Activated naive CD4-positive, alpha-beta T cell treated with anti-CD3 and anti-CD28 coated beads, Interleukin-2, amount 50 U/mL, for 16 hours (primary cell): ENCODE measurements at places on chromosomes 11 and 22.

DNA sequence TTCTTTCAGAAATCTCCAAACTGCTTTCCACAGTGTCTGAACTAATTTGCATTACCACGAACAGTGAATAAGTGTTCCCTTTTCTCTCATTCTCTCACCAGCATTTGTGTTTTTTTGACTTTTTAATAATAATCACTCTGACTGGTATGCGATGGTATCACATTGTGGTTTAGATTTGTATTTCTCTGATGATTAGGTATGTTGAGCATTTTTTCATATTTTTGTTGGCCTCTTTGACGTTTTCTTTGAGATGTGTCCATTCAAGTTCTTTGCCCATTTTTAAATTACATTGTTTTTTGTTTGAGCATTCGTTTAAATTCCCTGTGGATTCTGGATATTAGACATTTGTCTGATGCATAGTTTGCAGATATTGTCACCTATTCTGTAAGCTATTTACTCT, 1639.6 kb upstream of the TENM4 start:
- DNase-seq, result no peak

- DNase-seq, result no peak
These were observed 113.4 kb downstream of the ZBTB16 start for GRCh38 chr11:114172871-114173444.

GRCh38 chr11:64643256-64643881, 52.3 kb downstream of the SLC22A12 start:
- DNase-seq, result no peak

- no peak for DNase-seq
These were observed 12.8 kb downstream of the NFAM1 start for GRCh38 chr22:42419243-42419881.

DNA sequence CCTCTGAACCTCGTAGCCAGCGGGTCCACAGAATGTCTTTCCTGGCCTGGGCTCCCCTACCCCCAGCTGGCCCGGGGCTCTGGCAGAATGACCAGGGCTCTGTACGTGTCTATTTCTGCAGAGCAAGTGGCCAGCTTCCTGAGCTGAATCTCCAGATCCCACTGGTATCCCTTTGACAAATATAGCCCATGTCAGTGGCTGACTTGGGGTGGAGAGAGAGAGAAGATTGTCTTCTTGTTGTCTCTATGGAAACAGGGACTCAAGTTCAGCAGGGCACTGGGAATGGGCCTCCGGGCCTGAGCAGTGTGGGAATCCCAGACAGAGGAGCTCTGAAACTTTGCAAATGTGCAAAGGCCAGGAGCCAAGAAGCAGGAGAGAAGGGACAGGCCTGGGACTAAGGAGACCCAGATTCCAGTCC, 33.9 kb downstream of the ANO1 start:
- DNase-seq, result no peak

DNA sequence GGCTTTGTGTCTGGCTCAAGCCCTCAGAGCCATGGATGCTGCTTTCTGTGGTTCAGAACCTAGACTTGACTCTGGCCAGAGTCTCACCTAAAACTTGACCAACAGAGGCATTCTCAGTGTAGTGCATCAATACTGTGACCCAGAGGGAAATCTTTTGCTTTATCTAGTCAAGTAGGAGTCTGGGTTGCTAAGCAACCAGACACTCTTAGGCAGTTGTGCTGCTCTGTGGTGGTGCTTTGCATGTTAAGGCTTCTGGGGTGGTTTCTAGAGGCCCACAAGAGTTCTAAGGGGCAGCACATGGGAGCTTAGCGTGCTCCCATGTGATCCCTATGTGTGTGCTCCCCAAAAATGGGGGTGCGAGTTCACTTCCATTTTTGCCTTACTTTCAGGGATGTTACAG, 224.6 kb upstream of the PLET1 start:
- DNase-seq, result no peak
